ENCODE measurements at places on chromosomes 6 and 20. TPM values are rescaled to one million over a fixed set of nuclear protein-coding genes. Genes with fewer than 3 reads are reported as not detected.

GRCh38 chr6:108380876-108381275 is 86.0 kb downstream of the AFG1L start:
- no peak for DNase-seq

DNA sequence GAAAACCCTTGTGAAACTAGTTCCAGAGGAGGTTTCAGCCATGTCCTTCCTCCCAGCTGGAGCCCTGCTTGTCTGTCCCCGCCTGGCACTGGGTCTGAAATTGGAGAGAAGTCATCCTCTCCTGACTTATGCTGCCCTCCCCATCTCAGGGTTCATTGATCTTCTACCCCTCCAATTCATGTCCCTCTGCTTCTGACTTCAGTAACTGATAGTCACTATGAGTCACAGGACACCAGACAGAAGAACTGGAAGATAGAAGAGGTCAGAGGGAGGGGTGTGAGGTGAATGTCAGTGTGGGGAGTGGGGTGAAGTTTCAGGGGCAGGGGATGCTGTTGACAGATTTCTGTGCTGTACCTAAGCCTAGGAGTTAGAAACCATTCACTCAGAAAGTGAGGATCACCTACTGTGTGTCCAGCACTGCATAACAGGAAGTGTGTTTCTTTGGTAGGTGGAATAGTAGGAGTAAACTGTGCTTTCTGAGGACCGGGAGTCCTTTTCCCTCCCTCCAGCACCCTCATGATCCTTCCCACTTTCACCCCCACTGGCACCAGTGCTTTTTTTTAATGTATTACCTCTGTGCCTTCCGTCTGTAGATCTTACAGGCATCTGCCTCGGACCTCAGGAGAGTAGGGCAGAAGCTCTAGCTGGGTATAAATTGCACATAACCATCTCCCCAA is 627 bp upstream of the RPP21 start:
- DNase-seq: no peak

DNA sequence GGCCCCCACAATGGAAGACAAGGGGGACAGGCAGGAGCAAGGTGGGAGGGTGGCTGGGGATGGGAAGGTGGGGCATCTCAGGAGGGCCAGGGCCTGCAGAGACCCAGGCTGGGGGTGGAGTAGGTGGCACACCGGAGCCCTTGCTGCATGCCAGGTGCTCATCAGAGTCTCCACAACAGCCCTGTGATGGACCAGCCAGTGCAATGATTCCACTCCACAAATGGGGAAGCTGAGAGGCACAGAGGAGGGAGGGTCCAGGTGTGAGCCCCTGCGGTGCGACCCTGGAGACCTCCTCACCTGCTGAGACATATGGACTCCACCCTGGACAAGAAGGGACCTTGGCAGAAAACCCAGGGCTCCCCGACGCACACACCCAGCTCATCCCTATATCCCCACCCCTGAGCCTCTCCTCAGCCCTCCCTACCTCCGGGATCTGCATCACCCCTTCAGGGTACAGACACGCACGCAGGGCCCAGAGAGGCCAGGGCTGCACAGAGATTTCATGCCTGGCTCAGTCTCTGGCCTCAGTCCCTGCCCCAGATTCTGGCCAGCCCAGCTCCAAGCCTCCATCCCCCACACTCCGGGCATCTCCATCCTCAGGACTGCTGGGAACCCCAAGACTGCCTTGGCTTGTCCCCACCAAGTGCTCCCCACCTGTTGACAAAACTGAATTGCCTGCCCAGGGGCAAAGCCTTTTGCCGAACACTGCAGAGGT is 7.1 kb upstream of the GRM4 start:
- DNase-seq: no peak

GRCh38 chr20:5474646-5475550 is 158.1 kb upstream of the PROKR2 start:
- no peak for DNase-seq

DNA sequence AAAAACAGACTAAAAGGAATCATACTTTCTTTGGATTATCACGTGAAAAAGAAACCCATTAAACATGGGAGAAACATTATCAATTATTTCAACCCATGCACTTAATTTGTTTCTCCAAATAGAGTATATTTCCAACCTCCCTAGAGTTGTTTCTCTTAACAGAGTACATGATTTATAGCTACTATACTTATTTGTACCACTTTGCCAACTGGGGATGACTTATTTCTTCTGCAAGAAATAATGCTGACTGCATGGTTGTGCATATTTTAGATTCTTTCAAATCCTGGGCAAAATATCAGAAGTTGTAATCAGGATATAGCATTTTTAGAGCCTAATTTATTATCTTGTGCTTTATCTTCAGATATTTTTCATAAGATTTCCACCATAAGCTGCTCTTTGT is 629.1 kb upstream of the EYS start:
- DNase-seq: no peak

DNA sequence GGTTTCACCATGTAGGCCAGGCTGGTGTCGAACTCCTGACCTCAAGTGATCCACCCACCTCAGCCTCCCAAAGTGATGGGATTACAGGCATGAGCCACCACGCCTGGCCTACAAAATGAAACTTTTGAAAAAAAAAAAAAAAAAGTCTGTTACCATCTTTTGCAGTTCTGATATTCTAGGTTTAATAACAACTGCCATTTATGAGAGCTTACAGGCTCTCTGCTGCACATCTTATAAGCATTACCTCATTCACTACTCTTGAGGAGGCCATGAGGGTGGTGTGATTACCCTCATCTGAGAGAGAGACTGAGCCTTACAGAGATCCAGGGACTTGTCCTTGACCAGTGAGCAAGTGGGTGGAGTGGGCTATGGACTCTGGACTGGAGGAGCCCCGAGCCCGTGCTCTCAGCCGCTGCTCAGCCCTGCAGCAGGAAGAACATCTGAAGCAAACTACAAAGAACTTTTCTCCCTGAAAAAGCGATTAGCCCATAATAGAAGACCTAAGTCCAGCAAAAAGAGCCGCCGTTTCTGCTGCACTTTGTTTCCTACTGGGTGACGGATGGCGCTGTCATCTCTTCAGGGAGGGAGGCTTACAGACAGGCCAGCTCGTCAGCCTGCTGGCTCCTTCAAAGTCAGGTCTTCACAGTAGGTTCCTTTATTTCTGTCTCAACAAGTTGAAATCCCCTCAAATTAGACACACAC is 119.8 kb upstream of the AKAP12 start:
- DNase-seq: no peak

DNA sequence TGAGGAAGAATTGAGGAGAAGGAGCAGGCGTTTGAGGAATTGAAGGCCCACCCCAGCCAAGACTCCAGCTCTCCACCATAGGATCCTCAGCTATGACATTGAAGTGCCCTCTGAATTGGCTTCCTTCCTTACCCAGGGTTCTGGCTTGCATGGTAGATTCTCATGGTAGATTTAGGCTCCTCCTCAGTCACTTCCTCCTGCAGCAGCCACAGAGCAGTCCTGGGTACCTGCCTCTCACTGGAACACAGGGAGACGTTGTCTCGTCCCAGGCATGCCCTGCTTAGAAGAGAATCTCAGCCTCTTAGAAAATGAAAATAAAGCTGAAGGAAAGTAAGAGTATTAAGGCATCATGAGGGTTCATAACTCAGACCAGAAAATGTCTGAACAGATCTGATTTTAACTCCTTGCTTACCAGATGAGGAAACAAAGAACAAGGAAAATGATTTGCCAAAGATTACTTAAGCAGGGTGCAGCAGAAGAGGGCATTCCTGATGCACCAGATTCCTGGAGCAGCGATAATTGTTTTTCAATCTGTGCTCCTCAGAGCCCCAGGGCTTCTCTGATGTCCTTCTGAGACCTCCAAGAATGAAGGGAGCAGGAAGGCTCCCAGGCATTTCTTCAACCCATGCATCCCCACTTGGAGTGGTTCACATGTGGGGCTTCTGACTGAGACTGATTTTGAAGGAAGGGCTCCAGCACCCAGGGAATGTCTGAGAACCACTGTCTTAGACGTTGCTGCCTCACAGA is 219.8 kb downstream of the HIVEP2 start:
- no peak for DNase-seq

DNA sequence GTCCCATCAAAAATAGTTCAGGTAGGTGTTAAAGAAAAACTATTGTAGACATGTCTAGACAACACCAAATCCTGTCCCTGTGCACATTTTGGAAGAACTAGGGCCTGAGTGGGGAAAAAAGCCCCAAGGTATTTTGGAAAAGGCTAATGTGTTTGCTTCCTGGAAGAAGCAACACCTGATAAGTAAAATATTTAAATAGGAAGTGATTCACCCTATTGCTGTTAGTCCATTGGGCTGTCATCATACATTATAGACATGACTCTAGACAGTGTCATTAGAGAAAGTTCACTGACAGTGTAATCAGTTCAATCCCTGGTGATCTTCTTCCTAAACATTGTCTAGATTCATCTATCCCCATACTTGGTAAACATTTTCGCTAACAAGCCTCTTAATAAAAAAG is 465.3 kb downstream of the CBLN4 start:
- no peak for DNase-seq

DNA sequence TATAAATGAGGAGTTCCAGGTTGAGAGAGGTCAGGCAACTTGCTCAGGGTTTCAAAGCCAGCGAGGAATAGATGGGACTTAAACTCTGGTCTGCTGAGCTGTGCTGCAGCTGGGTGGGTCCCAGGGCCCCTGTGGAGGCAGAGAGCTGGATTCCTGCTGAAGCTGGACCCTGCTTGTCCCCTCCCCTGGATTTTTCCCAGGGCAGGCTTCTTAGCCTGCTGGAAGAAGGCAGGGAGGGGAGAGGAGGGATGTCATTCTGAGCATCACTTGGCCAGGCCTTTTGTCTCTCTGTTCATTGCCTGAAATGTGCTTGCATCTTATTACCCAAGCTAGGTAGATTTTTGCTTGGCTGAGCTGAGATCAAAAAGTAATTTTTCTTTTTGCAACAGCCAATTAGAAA is 133.7 kb downstream of the DHX35 start:
- DNase-seq: no peak

- DNase-seq: no peak
These were observed 12.1 kb upstream of the ATXN1 start for GRCh38 chr6:16773362-16773761.

- no peak for DNase-seq
These were observed 71.2 kb downstream of the CDS2 start for GRCh38 chr20:5197847-5198650.

- no peak for DNase-seq
These were observed 75.2 kb downstream of the LRRC1 start for GRCh38 chr6:53869964-53870363.

DNA sequence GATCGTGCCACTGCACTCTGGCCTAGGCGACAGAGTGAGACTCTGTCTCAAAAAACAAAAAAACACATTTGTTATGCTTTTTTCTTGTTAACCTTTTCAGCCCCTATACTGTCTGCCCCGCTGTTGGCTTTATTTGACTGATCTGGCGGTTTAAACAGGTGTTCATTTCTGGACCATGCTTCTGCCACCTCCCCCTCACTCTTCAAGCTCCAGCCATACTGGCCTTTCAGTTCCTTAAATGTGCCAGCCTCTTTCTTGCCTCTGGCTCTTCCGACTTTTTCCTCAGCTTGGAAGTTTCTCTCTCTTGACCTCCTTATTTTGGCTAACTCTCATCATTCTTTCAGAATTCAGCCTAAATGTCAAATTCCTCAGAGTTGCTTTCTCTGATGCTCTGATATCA is 35.2 kb upstream of the TXLNB start:
- DNase-seq: no peak

DNA sequence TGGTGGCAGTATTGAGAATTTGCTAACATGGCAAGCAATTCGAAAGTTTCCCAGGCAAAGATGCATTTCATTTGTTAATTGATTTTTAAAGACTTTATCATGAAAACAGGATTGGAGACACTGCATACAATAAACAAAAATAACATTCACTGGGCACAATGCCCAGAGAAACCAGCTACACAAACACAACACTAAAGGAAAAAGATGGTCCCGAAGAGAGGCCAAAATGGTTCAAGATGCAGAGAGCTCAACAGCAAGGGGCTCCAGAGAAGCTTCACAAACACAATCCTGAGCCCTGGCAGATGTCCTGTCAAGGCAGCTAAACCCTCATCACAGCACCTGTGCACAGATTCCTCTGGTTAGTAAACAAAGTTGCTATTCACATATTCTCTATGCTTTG is 79.3 kb downstream of the INSM1 start:
- DNase-seq: no peak

GRCh38 chr20:60302875-60303274 is 344.7 kb downstream of the CDH26 start:
- no peak for DNase-seq

DNA sequence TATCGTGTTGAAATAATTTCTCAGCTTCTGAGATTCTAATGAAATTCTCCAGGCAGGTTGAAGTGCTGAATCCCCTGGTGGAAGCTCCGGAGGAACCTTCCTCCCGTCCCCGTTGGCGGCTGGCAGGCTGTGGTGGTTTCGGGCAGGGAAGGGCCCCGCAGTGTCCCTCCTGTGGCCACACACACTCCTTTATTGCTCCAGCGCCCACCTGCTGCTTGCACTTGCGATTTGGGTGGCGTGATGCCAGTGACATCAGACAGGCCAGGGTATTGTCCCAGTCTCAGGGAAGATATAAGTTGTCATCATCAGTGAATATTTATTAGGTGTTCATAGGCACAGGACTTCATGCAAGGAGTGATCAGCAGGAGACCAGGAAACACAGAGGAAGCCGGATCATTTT is 530.4 kb downstream of the QKI start:
- DNase-seq: no peak

GRCh38 chr20:23340524-23340923 is 10.1 kb upstream of the NXT1 start:
- no peak for DNase-seq

- DNase-seq: no peak
These were observed 76.5 kb downstream of the QKI start for GRCh38 chr6:163490826-163491577.

DNA sequence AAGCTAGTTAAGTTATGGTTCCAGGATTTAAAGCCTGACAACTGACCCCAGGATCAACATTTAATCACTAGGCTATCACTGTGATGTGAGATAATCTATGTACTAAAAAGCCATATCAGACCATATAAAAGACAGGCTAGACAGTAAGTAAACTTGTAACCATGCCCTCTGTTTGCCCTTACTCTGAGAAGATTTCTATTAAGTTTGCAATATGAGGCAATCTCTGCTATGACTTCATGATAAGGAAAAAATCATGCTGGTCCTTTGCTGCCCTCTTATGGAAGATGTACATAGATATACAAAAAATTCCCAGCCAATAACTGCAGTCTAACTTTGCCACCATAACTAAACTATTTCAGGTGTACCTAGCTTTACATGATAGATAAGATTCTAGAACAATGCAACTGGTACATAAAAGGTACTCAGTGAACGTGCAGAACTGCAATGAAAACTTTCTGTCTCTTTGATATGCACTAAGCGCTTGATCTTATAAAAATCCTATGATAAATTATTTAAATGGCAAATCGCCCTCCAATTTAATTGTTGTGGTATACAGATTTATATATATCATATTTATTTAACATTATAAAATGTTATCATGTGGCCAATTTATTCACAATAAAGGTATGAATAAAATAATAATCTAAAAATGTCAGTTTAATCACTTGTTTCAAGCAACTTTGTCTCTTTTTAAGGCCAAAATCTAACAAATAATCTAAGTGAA is 70.5 kb downstream of the FAM217A start:
- DNase-seq: peak; percentile 68

KCNK15 gene
- polyA plus RNA-seq: 0.20 TPM

PTK6 gene
- 0.34 TPM for polyA plus RNA-seq

ZDHHC14 gene
- polyA plus RNA-seq: 4.1 TPM

ARMH2 gene
- not detected for polyA plus RNA-seq

BEND3 gene
- 3.1 TPM for polyA plus RNA-seq

MYLK2 gene
- 60.0 TPM for polyA plus RNA-seq

CST1 gene
- not detected for polyA plus RNA-seq

HLA-DQB2 gene
- 0.32 TPM for polyA plus RNA-seq

HTR1E gene
- not detected for polyA plus RNA-seq
